Small intestine (tissue), 16 donors: ENCODE measurements at places on chromosomes 5 and 9. TPM values are rescaled to one million over a fixed set of nuclear protein-coding genes. Genes with fewer than 3 reads are reported as not detected.

- no peaks in the 10 kb centered on the region for H3K4me1 ChIP-seq
- H3K27me3 ChIP-seq: no peaks in the 10 kb centered on the region
- H3K27ac ChIP-seq: no peak overlapping the region
- no peaks in the 10 kb centered on the region for H3K36me3 ChIP-seq
- H3K4me3 ChIP-seq: no peak overlapping the region
- DNase-seq: no peak
Measured at GRCh38 chr5:1649554-1649953, 125.8 kb upstream of the LPCAT1 start.

Gene SIT1
- 0.89 TPM for polyA plus RNA-seq

Gene IRX4
- polyA plus RNA-seq: not detected

Gene NRG2
- not detected for polyA plus RNA-seq

- no peak for DNase-seq
- H3K4me1 ChIP-seq: no peaks in the 10 kb centered on the region
- H3K27me3 ChIP-seq: peaks cover 2% of the 10 kb centered on the region
Measured at GRCh38 chr9:135370411-135371375, 108.9 kb upstream of the PPP1R26 start.

Gene C5
- polyA plus RNA-seq: 8.7 TPM

Gene FIBCD1
- 1.5 TPM for polyA plus RNA-seq

GRCh38 chr5:122704247-122705036 is 70.4 kb upstream of the SNX2 start:
- peak; percentile 30 for DNase-seq
- H3K27ac ChIP-seq: no peak overlapping the region
- no peaks in the 10 kb centered on the region for H3K36me3 ChIP-seq
- H3K27me3 ChIP-seq: no peaks in the 10 kb centered on the region

Gene AFAP1L1
- 8.5 TPM for polyA plus RNA-seq

- no peak for DNase-seq
- H3K27me3 ChIP-seq: no peaks in the 10 kb centered on the region
- no peak overlapping the region for H3K27ac ChIP-seq
Measured at GRCh38 chr9:91771864-91772263, 178.2 kb downstream of the ROR2 start.

Gene NSMF
- 34.0 TPM for polyA plus RNA-seq

DNA sequence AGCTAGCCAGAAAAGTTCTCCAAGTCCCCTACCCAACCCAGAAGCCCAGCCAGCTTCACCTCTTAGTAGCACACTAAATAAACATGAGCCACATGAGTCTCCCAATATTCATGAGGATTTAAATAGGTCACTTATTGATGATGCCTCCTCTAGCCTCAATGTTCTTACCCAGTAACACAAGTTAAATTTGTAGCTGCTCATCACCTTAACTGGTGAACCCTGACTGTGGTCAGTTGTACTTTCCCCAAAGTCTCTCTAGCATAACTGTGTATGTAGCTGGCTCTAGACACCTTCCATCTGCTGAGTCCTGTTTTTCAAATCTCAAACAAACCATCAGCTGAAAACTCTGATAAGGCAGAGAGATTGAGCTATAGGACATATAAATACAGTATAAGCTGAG is 100.3 kb upstream of the ELAVL2 start:
- no peaks in the 10 kb centered on the region for H3K36me3 ChIP-seq
- no peaks in the 10 kb centered on the region for H3K4me1 ChIP-seq
- H3K27ac ChIP-seq: no peak overlapping the region

- H3K4me3 ChIP-seq: no peak overlapping the region
- H3K27ac ChIP-seq: no peak overlapping the region
- no peaks in the 10 kb centered on the region for H3K36me3 ChIP-seq
- no peaks in the 10 kb centered on the region for H3K4me1 ChIP-seq
Measured at GRCh38 chr5:41967401-41967800, 42.3 kb downstream of the FBXO4 start.

DNA sequence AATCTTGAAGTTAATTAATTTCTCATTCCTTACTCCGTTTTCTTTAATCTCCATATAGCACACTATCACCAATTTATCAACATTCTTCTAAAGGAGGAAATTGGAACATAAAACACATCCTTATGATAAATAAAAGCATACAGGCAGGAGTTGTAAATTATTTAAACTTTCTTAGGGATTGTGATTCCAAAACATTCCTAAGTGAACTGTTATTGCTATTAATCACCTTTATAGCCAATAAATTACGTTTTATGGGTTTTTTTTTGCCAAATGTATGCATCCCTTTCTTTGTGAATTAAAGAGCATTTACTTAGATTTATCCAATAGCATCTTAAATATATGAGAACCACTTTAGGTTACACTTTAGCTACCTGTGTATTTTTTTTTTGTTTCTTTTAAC is 55.3 kb downstream of the FBXO4 start:
- H3K27ac ChIP-seq: no peak overlapping the region
- no peaks in the 10 kb centered on the region for H3K4me1 ChIP-seq
- H3K36me3 ChIP-seq: no peaks in the 10 kb centered on the region
- no peak overlapping the region for H3K4me3 ChIP-seq
- DNase-seq: no peak

- H3K4me1 ChIP-seq: peaks cover 34% of the 10 kb centered on the region
- no peak overlapping the region for H3K4me3 ChIP-seq
- H3K27ac ChIP-seq: peak overlapping the region; percentile 57
- H3K36me3 ChIP-seq: no peaks in the 10 kb centered on the region
- no peaks in the 10 kb centered on the region for H3K27me3 ChIP-seq
Measured at GRCh38 chr9:106878934-106879333, 16.0 kb downstream of the ZNF462 start.

GRCh38 chr5:39714036-39714698 is 289.4 kb upstream of the DAB2 start:
- no peaks in the 10 kb centered on the region for H3K36me3 ChIP-seq
- no peak overlapping the region for H3K4me3 ChIP-seq
- H3K27me3 ChIP-seq: no peaks in the 10 kb centered on the region
- DNase-seq: peak; percentile 57

- no peaks in the 10 kb centered on the region for H3K36me3 ChIP-seq
- H3K27me3 ChIP-seq: no peaks in the 10 kb centered on the region
- H3K4me3 ChIP-seq: no peak overlapping the region
- no peak overlapping the region for H3K27ac ChIP-seq
- DNase-seq: peak; percentile 92
- H3K4me1 ChIP-seq: no peaks in the 10 kb centered on the region
Measured at GRCh38 chr5:35876922-35877321, 20.2 kb downstream of the IL7R start.

GRCh38 chr5:171577042-171577758 is 157.8 kb downstream of the FGF18 start:
- H3K4me1 ChIP-seq: no peaks in the 10 kb centered on the region
- peaks cover 2% of the 10 kb centered on the region for H3K27me3 ChIP-seq
- DNase-seq: no peak
- no peaks in the 10 kb centered on the region for H3K36me3 ChIP-seq
- H3K4me3 ChIP-seq: no peak overlapping the region
- no peak overlapping the region for H3K27ac ChIP-seq
